LHCN-M2 (cell line): ENCODE measurements at places on chromosomes 4 and X. TPM values are rescaled to one million over a fixed set of nuclear protein-coding genes. Genes with fewer than 3 reads are reported as not detected.

GRCh38 chr4:25347971-25348370 lies 29.1 kb upstream of the ANAPC4 start:
- no peak for DNase-seq

GRCh38 chr4:150588316-150588715 lies 6.4 kb downstream of the MAB21L2 start:
- DNase-seq: no peak

- no peak for DNase-seq
These were observed 5.2 kb downstream of the TLR3 start for GRCh38 chr4:186074189-186074588.

RPS6KA6 gene
- total RNA-seq: 1.8 and 2.1 TPM in 2 replicates

- no peak for DNase-seq
These were observed 82.0 kb downstream of the HAUS3 start for GRCh38 chr4:2159931-2160330.

- no peak for DNase-seq
These were observed 247.5 kb downstream of the BCOR start for GRCh38 chrX:39850209-39850608.

DNA sequence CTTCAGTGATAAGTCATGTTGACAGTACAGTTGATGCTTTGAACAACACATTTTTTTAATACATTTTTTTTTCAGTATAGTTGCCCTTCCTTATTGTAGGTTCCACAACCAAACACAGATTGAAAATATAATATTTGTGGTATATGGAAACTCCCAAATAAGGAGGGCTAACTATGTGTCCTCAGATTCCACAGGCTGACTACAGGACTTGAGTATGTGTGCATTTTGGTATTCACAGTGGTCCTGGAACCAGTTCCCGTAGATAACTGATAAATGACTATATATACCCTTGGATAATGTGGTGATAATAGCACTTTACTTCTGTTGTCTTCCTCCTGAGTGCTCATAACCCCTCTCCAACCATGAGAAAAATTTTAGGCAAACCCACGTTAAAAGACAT lies 111.6 kb upstream of the NUDT6 start:
- no peak for DNase-seq

VCX3A gene
- not detected in 2 replicates for total RNA-seq

GRCh38 chrX:101450085-101450484 lies 35.2 kb upstream of the ARMCX4 start:
- DNase-seq: no peak

DNA sequence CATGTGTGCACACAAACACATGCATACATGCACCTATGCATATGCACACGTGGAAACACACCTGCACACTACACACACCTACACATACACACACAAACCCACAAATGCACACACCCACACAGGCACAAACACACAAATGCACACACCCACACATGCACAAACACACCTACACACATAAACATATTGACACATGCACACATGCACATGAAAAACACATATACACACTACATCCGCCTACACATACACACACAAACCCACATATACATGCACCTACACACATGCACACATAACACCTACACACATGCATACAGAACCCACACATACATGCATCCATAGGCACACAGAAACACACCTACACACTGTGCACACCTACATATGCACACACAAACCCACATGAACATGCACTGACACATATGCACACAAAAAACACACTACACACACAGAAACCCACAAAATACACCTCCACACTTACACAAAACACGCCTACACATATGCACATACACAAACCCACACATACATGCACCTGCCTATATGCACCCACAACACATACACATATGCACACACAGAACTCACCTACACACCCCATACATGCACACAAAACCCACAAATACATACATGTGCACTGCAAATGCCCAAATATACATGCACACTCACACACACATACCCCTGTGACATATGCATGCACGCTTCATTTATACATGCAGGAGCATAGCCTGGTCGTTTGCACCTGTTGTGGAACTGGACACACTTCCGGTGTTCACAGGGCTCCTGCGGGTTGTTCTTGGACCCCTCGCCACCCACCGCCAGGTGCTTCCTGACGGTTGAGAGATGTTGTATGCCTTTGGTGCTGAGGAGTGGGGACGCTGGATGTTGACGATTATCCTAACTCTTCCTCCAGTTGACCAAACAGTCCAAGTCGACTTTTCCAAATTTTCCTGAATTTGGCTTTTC lies 22.1 kb downstream of the CD99 start:
- no peak for DNase-seq

NWD2 gene
- total RNA-seq: not detected in 2 replicates

NEUROG2 gene
- total RNA-seq: 0.06 TPM in 1 of 2 replicates, not detected in the other

KLHL15 gene
- 9.3 and 9.7 TPM in 2 replicates for total RNA-seq

DOK7 gene
- 41.6 and 47.9 TPM in 2 replicates for total RNA-seq

PCSK1N gene
- 1.8 and 3.2 TPM in 2 replicates for total RNA-seq

GRCh38 chr4:100356172-100356571 lies 161.7 kb downstream of the EMCN start:
- DNase-seq: peak; percentile 19

DNA sequence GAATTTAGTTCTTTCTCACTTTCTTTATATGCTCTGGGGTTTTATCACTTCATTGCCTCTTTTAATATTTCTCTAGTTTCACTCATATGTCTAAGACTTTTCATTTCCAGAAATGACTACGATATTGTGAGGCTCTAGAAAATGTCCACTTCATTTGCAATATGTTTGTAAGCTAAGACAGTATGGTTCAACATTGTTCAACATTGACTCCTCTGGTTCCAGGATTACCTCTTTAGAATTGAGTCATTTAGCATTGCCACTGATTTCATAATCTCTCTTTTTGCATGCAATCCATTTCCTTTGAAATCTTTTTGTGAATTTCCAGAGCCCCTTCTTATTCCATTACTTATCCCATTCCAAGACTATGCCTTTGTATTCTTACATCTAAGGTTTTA lies 32.3 kb downstream of the BBS12 start:
- peak; percentile 87 for DNase-seq

- no peak for DNase-seq
These were observed 83.9 kb downstream of the ATXN3L start for GRCh38 chrX:13235930-13236329.

- no peak for DNase-seq
These were observed 62.8 kb downstream of the CCSER1 start for GRCh38 chr4:90189946-90190345.

DNA sequence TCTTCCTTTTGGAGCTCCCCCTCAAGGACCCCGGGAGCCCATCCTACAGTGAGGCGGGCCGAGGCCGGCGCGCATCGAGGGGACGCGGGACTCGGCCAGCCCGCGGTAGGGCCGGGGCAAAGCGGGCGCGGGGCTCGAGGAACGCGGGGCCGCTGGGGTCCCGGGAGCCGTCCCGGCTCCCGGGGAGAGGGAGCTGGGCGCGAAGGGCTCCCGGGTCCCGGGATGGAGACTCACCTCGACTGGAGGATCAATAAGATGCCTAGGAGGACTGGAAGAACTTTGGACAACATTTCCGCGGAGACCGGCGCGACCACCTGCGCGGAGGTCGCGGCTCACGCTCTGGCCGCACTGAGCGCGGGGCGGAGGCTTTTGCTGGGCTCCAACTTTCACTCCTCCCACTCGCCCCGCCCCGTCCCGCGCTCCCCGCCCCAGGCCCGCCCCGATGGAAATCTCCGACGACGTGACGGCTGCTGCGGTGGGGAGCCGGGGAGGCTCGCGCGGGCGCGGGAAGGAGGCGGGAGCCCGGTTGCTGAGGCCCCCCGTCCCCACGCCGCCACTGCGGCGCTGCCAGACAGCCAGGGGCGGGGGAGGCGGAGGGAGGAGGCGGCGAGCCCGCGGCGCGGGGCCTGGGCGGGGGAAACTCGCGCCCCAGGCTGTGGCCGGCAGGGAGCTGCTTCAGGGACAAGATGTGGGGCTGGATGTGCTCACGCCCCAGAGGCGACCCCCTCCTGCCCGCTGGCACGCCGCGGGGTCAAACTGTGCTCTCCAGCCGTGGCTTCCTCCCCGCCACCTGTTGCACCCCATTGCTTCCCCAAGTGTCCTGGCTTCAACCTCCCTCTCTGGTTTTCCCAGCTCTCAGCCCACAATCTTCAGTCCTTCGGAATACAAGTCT lies at the start of gene GABRE:
Gene GABRE (minus strand): TSS at position 341 of the 892 bp plus-strand sequence. CDS start 51 bp downstream, at position 290.
- no peak for DNase-seq

DNA sequence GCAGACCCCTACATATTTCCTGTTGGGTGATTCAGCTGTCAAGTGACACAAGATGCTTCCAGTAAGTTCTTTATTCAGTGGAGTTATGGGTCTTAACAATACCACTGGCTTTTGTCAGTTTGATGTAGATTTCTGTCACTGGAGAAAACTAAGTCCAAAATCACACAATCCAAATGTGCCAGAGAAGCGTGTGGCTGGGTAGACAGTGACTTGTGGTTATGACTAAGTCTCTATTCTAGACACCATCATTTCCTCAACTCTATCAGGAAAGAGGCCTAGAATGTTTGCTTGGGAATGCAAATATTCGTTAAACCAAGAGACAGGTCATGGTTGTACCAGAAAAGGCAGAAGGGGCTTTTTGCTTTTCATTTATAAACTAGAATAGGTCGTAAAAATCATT lies 54.4 kb upstream of the HS3ST1 start:
- DNase-seq: peak; percentile 54
